Hypothalamus (tissue), 51 donors: ENCODE measurements at places on chromosomes 11 and 22.

GRCh38 chr11:85232559-85232958, 394.6 kb downstream of the DLG2 start:
- no peak for DNase-seq

GRCh38 chr22:45998638-45999378, 21.8 kb upstream of the WNT7B start:
- no peak for DNase-seq

GRCh38 chr11:6607190-6607795, 3.7 kb downstream of the ILK start:
- no peak for DNase-seq

- DNase-seq = no peak
Observed at GRCh38 chr11:12139144-12139881, 28.9 kb downstream of the MICAL2 start.

GRCh38 chr22:28230671-28231070, 311.6 kb upstream of the PITPNB start:
- no peak for DNase-seq

DNA sequence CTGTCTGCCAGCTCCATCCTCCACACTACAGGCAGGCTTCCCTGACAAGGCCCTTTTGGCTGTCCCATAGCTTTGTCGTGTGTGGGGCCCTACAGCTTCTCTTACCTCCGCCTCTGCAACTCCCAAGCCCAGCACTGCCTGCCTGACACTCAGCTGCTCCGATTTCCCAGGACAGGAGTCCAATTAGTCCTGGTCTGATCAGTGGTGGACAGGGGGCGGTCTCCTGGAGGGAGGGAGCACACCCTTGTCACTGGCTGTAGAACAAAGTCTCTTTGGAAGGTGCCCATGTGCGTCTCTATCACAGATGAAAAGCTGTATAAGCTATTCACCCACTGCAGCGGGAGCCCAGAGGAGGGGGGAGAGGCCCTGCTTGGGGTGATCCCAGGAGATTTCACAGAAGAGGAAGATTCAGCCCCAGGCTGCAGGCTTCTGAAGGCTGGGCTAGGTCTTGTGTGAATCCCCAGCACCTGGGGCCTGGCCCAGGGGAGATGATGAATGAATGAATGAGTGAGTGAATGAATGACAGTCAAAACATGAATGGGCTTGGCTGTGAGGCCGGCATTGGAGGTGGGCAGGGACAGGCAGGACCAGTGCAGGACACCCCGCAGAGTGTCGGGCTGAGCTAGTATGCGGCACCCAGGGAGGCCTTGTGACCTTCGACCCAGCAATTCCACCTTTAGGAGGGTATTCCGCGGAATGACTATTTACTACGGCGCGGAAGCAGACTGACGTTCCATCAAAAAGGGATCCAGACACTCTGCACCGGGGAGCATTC, 142.4 kb downstream of the CACNA1I start:
- no peak for DNase-seq

GRCh38 chr11:20277014-20277413, 86.5 kb upstream of the HTATIP2 start:
- DNase-seq = no peak

DNA sequence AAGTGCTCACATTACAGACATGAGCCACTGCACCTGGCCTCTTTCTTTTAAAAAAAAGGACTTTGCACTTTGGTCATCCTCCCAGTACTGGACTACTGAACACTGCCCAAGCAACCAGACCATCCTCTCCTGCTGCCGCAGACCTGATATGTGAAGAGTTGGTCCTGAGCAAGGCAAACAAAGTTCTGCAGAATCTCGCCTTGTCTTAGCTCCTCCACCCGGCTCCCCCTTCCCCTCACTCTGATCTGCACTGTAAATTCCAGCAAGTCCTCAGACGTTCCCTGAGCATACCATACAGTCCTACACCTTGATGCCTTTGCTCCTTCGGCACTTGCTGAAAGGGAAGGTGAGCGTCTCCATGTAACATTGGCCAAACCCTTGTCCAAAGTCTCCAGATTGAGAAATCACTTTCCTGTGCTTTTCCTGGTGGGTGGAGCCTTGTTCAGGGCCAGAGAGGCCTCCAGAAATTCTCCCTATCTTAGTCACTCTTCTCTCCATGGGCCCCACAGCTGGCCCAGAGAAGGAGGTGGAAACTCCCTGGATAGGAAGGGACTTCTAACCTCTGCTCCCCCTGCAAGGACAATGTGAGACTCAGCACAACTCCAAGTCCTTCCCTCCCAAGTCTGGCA, 47.0 kb upstream of the TIMP3 start:
- DNase-seq = no peak

DNA sequence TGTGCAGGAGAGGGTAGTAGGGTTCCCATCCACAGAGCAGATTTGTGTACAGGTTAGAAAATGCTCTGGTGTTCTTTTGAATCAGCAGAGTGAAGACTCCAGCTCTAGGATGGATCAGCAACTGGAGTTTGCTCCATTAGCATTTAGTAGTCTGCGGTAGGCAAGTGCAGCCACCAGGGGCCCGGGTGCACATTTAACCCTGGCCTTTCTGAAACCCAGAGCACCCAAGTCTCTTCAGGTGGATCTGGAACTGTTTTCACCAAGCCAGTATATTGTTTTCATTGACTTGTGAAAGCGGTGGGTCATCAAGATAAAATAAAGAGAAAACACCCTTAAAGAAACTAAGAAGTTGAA, 100.8 kb upstream of the CLPB start:
- no peak for DNase-seq

DNA sequence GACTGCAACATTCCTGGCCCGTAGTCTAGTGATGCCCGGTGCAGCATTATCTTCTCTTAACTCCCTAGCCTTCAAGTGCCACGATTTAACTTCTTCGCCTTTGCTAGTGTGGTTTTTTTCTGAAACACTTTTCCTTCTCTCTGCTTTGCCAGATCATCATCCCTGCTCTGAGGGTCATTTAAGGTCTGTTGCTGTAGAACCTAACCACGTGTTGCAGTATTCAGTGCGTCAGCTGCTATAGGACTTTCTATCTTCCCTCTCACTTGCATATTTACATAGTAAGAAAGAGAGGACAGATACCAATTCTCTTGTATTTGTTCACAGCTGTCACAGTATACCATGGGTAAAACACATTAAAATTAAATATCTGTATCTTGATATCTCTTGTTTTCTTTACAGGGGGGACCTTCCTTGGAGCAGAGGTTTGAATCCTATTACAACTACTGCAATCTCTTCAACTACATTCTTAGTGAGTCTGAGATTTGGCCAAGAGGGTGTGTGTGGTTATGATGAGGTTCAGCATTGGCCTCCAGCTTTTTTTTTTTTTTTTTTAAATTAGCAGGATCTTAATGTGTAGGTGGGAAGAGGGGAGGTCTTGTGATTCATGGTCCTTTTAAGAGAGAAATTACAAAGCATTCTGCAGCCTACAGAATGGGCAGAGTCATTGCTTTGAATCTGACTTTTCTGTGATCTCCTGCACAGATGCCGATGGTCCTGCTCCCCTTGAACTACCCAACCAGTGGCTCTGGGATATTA, 13.5 kb downstream of the EIF3L start:
- no peak for DNase-seq

- no peak for DNase-seq
Observed at GRCh38 chr11:131240421-131240820, 130.0 kb upstream of the NTM start.

DNA sequence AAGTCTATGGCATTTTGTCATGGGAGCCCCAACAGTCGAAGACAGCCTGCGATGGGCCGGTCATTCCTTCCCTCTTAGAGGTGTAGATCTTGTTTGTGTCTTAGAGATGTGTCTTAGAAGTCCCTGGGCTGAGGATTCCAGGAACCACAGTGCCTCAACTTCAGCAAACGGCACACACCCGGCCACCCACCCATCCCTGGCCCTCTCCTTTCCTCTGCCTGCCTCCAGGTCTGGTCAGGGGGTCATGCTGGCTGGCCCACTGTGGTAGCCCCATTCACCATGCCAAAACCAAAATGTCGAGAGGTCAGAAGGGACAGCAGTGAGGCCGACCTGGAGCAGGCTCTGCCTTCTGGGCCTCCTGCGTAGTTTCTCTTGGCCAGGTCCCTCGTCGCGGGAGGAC, 857.9 kb downstream of the TBC1D22A start:
- no peak for DNase-seq

- no peak for DNase-seq
Observed at GRCh38 chr11:126840201-126840886, 160.2 kb downstream of the KIRREL3 start.

GRCh38 chr11:128330203-128330602, 257.2 kb downstream of the ETS1 start:
- no peak for DNase-seq

DNA sequence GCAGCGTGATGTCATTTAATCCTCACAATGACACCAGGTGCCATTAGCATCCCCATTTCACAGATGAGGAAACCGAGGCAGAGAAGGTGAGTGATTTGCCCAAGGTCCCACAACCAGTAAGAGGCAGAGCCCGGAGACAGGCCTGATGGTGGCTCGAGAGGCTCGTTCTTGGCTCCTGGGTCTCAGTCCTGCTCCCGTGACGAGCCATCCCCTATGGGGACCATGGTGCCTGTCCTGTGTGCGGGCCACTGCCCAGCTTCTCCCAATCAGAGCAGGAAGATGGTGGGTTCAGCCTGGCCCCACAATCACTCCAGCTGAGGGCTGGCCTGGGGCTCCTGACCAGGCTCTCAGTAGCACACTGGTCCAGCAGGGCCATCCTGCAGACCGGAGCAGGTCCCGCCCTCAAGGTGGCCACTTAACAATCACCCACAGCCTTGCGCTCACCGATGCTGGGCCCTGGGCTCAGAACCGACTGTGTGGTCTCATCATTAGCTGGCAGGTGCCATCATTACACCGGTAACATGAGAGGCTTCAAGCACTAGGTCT, 3.6 kb downstream of the ALDH3B1 start:
- DNase-seq = no peak

DNA sequence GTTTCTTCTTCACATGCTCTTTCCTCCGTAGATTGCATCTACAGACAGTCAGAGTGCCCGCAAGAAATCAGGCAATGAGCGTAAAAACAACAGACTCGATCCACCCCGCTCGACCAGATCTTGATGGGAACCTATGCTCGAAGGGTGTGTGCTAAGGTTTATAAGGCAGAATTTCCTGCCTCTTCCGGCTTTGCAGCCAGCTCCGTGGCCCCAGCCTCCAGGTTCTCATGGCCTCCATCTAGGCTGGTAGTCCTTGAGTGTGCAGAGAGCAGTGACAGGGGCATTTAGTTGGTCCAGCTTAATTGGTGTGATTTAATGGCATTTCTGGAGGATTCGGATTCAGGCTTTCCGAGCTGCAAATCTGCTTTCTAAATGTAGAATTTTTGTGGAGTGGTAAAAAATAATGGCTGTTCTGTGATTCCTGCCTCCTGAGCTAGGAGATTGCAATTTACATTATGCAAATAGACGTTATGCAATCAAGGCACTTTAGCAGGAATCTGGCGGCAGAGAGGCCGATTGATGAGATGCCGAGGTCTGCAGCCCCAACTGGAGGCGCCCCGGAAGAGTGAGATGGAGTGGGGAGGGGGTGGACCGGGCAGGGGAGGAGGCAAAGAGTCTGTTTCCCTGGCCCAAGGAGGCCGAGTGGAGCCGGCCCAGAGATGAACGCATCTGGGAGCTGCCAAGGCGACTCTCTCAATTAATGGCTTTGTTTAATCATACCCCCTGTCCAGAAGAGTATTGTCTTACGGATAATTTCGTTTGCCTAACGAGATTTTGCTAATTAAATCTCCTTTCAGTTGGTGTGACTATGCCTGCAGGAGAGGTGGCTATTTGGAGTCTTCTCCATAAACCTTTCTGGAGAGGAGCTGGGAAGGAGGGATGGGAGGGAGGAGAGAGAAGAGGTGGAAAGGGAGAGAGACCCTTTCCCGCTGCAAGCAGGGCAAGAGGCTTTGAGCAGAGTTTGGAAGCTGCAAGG, 75.3 kb downstream of the PKNOX2 start:
- DNase-seq = no peak

GRCh38 chr11:7949934-7950333, 8.4 kb upstream of the OR10A3 start:
- DNase-seq = no peak

- no peak for DNase-seq
Observed at GRCh38 chr11:95466416-95466815, 235.4 kb upstream of the SESN3 start.

- DNase-seq = no peak
Observed at GRCh38 chr11:1598816-1599215, 722 bp upstream of the KRTAP5-2 start.

DNA sequence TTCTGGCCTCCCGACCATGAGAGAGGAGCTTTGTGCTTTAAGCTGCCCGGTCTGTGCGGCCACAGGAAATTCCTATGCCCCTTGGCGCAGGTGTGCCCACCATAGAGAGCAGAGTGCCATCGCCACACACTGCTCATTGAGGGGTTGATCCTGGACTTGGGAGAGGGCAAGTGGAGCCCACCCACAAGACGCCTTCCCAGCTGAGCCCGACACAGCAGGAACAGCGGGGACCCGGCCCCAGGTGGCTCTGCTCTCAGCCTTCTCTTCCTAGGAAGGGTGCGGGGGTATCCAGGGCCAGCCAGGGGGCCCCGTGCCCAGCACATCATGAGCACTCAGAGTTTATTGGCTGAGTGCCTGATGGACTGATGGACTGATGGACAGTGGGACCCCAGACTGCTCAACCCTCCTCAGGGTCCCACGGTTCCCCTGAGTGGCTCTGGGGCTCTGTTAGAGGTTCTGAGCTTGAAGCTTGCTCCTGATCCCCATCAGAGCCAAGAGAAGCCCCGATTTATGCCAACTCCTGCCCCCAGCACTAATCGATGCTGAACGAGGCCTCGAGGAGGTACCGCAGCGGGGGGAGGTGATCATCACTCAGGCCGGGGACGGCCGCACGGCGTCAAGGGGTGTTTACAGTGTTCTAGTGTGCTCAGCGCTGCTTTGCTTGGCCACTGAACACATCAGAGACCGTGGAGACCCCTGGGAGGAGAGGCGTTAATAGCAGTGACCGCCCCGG, 13.5 kb upstream of the MRGPRD start:
- no peak for DNase-seq

GRCh38 chr11:72617080-72617762, 57.0 kb downstream of the PDE2A start:
- no peak for DNase-seq

- DNase-seq = no peak
Observed at GRCh38 chr11:64857485-64857884, 13.0 kb upstream of the CDC42BPG start.

GRCh38 chr11:103067118-103067517, 24.8 kb downstream of the DCUN1D5 start:
- no peak for DNase-seq

DNA sequence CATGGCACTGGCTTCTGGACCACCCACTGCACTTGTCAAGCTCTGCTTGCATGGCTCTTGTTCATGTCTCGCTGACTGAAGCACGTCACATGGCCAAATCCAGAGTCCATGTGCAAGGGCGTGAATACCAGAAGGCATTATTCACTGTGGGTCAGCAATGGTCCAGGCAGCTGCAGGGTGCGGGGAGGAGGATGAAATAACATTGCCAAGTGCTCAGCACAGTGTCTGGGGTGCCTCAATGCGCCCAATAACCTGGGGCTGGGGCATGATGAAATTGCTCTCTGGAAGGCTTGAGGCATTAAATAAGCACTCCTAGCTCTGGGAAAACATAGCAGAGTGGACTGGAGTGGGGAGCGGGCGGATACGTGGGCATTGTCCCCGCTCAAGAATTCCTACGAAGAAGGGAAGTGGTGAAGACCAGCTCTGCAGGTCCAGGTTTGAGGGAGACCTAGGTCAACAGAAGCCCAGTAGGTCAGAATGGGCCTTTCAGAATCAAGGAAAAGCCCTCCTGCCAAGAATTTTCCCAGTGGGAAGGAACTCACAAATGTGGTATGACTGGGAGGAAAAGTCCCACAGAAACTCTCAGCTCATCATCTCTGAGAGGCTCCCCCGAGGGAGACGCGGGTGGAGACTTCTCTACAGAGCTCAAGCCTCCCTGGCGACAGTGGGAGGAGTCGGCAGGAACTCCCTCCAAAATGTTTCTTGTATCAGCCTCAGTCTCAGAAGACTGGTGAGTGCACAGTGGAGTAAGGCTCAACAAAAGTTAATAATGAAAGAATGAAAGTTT, 15.3 kb upstream of the ACCSL start:
- DNase-seq = peak; percentile 37
